ENCODE measurements at places on chromosomes 4 and X. TPM values are rescaled to one million over a fixed set of nuclear protein-coding genes. Genes with fewer than 3 reads are reported as not detected.

- no peak for DNase-seq
Observed at GRCh38 chrX:107629540-107629909, 1.2 kb downstream of the PRPS1 start.

Gene CT45A1
- total RNA-seq, result not detected

Gene PPP4R3C
- not detected for total RNA-seq

- no peak for DNase-seq
Observed at GRCh38 chr4:141812158-141812557, 175.8 kb downstream of the IL15 start.

Gene KIAA1210
- total RNA-seq, result not detected

- DNase-seq, result no peak
Observed at GRCh38 chr4:86181585-86181984, 178.3 kb downstream of the MAPK10 start.

Gene TSPAN7
- total RNA-seq, result 0.72 TPM

Gene WDR19
- total RNA-seq, result 36.8 TPM

GRCh38 chr4:147683188-147683591, 773 bp downstream of the PRMT9 start:
- peak; percentile 16 for DNase-seq

DNA sequence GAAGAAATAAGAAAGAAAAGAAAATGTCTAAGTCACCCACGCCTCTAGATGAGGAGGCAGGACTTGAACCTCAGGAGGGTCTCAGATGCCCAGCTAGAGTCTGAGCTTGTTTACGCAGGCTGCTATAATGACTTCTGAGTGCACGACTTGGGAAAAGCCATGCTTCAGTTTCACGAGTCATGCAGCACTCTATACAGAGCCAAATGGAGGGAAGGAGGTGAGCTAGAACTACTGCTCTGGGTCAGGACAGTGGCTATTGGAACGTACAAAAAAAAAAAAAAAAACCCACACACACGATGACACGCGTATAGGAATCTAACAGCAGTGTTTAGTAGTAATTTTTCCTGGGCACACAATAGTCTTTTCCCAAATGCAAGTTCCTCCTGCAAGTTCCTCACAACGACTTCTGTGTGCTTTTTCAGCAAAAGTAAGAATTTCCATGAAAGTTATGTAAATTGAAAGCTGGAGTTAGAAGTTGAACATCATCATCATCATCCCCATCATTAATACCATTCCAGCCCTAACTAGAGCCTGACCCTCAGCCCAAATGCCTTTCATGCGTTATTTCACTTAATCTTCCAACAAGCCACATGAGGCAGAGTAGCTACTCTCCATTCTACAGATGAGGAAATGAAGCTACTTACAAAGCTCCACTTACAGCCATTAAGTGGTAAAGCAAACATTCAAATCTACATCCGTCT, 36.6 kb downstream of the IRF2 start:
- no peak for DNase-seq

DNA sequence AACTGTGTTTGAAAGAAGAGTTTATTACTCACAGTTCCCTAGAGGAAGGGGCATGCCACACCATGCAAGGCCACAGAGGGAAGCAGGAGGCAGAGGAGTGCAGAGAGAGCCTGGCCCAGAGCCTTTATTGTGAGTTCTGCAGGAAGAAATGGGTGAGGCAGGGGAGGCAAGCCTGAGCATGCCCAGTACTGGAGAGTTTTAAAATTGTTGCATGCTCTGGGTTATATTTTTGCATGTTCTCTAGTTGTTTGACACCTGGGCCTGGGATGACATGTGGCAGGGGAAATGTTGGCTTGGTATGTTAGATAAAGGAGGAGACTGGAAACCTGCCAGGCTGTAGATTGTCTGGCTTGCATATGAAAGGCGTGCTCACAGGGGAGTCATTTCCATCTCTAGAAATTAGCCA, 19.7 kb upstream of the CRMP1 start:
- DNase-seq, result no peak

Gene STBD1
- 3.8 TPM for total RNA-seq

DNA sequence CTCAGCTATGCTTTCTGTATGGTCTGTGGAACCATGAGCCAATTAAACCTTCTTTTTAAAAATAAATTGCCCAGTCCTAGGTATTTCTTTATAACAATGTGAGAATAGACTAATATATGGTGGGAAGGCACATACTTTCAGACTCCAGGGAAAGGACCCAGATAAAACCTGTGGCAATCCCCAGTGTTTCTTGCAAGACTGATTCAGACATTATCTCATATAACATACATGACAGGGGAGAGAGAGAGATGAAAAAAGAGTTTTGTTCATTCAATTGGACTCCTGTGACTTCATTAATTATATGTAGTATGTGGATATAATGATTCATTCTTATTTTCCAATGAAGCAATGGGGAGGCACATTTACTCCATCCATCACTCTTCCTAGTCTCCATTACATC, 291.4 kb upstream of the PRKX start:
- DNase-seq, result no peak

- no peak for DNase-seq
Observed at GRCh38 chr4:2750719-2751605, 5.2 kb downstream of the TNIP2 start.

DNA sequence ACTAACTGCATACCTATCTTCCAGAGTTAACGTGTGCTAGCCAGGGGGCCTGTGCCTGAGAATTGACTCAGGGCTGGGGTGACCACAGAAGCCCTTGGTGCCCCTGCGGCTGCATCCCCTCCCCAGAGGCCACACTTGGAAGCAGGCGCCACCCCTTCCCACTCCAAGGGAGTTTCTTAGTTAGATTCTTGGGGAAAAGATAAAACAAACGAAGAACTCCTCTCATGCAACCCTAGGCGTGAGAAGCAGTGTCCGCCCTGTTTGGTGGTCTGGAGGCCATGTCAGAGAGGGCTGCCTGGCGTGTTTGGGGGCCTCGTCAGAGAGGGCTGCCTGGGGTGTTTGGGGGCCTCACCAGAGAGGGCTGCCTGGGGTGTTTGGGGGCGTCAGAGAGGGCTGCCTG, 50.3 kb upstream of the HGFAC start:
- DNase-seq, result no peak

DNA sequence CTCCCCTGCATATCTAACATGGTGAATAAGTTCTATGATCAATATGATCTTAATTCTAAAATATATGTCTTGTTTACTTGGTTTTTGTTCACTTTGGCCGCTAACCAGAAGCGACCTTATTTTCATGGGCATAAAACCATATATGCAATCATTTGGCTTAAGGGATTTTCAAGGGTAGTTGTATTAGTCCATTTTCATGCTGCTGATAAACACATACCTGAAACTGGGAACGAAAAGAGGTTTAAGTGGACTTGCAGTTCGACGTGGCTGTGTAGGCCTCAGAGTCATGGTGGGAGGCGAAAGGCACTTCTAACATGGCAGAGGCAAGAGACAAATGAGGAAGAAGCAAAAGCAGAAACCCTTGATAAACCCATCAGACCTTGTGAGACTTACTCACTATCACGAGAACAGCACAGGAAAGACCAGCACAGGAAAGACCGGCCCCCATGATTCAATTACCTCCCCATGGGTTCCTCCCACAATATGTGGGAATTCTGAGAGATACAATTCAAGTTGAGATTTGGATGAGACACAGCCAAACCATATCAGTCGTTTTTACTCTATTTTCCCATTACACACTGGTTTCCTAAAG, 114.3 kb upstream of the CPEB2 start:
- no peak for DNase-seq

Gene STAP1
- 3.6 TPM for total RNA-seq

GRCh38 chrX:55451990-55452832, at the start of gene MAGEH1:
Gene MAGEH1 (plus strand): TSS chrX:55452127. CDS start chrX:55452375, 248 bp downstream.
- peak; percentile 76 for DNase-seq

Gene JADE3
- 0.44 TPM for total RNA-seq

DNA sequence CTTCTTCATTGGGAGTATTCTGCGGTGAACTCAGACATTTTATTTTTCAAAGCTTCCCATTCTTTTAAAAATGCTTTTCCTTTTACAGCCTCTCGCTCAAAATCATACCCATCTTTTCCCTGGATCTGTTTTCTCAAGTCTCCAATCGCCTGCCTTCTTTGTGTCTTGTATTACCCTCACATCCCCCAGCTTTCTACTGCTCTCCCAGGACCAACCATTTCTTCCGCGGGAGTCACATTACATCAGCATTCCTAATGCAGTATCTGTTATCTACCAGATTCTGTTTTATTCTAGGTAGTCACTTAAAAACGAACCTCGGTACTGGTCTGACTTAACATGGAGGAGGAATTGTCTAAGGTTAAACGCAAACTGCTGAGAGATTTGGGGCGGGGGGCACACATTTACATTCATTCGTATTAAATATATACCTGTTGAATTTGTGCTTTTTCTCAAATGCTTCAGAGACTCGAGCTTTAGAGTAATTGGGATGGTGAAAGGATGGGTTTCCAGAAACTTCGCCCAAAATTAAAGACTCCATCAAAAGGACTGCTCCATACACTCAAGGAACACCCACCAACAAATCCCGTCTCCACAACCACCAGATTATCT, 493 bp upstream of the UCHL1 start:
- no peak for DNase-seq

Gene AMTN
- total RNA-seq, result not detected

DNA sequence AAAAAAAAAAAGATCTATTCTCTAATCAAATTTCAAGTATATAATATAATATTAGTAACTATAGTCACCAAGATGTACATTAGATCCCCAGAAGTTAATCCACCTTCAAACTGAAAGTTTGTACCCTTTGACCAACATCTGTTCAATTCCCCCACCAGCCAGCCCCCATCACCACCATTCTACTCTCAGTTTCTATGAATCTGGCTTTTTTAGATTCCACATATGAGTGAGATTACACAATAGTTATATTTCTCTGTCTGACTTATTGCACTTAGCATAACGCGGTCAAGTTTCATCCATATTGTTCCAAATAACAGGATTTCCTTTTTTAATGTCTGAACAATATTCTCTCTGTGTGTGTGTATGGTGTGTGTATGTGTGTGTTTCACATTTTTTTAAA, 33.7 kb upstream of the VMA21 start:
- DNase-seq, result no peak

Gene HPGDS
- total RNA-seq, result 0.41 TPM

DNA sequence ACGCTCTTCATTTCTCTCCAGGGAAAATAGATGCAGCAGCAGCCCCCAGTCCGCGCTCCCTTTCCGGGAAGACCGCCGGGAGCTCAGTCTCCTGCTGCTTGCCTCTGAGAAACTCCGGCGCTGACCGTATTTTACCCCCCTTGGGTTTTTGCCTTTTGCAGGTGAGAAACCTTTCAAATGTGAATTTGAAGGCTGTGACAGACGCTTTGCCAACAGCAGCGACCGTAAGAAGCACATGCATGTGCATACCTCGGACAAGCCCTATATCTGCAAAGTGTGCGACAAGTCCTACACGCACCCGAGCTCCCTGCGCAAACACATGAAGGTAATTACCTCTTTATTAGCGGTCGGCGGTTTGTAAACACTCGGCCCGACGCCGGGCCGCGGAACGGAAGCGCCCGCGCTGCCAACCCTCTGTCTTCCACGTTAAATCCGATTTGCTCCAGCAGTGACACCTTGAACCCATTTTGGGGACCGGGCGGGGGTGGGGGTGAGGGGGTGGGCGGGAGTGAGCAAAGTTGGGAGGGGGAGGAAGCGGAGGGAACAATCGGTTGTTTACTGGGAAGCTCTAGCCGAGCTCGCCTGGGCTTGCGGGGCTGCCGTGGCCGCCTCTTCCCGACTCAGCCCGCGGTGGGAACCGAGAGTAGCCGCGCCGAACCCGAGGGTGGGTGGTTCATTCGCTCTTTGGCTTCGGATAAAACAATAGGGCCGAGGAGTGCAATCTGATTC, 3.0 kb downstream of the ZIC3 start:
- no peak for DNase-seq

DNA sequence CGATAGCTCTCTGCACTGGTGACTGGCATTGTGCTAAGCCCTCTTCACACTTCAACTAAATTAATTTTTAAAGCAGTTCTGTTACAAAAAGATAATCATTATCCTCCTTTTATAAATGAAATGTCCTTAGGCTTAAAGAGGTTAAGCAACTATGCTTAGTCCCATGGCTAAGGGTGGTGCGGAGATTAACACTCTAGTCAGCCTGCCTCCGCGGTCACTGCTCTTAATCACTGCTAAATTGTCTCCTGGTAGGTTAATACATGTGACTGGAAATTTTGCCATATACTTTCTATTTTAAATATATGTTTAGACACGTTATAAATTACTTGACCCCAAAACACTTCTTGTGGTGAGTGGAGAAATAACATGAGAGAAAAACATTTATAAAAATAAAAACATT, 473.7 kb downstream of the CENPC start:
- DNase-seq, result no peak

Gene NWD2
- not detected for total RNA-seq

DNA sequence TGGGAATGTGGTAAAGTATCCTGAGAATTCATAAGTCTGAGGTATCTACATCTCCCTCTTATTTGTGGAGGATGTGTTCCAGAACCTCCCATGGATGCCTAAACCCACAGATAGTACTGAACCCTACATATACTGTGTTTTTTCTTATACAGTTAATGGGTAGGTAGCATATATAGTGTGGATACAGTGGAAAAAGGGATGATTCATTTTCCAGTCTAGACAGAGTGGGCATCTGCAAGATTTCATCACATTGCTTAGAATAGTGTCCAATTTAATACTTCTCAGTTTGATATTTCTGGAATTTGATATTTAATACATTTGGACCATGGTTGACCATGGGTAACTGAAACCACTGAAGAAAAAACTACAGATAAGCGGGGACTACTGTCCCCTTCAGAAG, 155.0 kb upstream of the ANKRD50 start:
- DNase-seq, result no peak

DNA sequence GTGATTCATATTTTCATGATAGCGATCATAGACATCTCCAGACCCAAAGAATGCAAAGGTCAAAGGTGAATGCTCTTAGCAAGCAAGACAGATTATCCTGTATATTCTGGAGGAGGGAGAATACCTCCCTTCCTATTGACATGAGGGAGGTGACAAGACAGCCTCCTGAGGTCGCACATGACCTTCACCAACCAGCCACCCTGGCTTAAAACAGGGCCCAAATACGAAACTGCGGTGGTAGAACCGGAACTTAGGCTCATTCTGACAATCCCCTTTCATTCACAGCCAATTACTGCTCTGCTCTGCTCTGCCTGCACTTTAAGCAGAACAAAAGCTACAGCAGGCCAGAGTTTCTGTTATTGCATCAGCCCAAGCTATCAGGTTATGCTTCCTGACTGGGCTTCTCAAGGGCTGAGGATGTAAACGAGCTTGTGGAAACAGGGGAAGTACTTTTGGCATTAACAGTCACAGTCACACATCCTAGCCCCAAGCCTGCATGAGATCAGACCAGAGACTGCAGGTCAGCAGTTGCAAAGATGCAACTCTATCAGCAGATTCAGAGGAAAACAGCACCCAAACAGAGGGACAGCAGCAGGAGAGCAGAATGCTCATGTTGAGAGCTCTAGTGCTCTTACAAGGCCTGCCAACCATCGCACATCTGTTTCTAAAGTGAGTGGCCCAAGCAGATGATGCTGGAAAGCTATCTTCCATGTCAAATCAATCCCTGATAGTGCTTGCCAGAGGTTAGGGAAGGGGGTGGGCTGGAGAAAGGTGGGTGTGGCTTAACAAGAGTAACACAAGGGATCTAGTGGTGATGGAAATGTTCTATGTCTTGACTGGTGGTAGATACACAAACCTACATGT, 51.3 kb upstream of the MAP3K15 start:
- peak; percentile 20 for DNase-seq

- no peak for DNase-seq
Observed at GRCh38 chr4:107196312-107196711, 160.2 kb upstream of the DKK2 start.

Gene EIF2S3
- total RNA-seq, result 218 TPM

Gene BEX2
- 41.9 TPM for total RNA-seq

- DNase-seq, result no peak
Observed at GRCh38 chr4:151798678-151799416, 38.0 kb upstream of the GATB start.

Gene CTAG1B
- total RNA-seq, result not detected

Gene INTS12
- 16.6 TPM for total RNA-seq

- DNase-seq, result no peak
Observed at GRCh38 chr4:172163215-172163614, 350.0 kb downstream of the GALNTL6 start.

All from CD4-positive, alpha-beta memory T cell (primary cell).